ENCODE measurements at places on chromosomes 7 and 10.

DNA sequence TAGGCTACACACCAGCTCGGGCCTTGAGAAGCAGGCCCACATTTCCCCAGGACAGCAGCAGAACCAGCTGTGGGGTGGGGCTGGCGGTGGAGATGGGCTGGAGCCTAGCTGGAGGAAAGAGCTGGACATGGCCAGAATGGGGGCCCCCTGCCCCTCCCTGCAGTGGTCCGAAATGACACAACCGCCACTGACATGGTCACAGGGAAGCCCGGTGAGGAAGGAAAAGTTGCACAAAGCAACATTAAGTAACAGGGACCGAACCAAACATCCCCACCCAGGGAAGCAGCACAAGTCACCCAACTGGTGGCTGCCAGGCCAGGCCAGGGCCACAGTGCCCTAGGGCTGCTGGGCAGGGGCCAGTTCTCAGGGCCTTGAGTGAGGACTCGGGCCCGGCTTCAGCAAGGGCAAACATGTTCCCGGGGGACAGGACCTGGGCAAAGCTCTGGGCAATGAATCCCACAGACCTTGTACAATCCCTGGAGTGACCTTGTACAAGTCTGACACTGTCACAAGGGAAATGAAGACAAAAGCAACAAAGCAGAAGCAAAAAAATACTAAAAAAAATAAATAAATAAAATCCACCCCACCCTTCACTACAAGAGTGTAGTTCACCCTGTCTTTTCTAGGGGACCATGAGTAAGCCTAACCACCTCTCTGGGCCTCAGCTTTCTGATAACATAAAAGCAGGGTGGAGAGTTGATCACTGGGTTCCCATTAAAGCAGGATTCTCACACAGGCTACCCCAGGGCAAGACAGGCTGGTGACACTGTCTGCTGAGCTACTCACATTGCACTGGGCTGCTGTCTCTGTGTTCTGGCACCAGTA, 33.0 kb downstream of the PSAP start:
- no peak for DNase-seq

- DNase-seq, result no peak
Measured at GRCh38 chr10:47018026-47018735, 107.0 kb downstream of the PTPN20 start.

- no peak for DNase-seq
Measured at GRCh38 chr10:21521751-21522533, 3.5 kb downstream of the SKIDA1 start.

DNA sequence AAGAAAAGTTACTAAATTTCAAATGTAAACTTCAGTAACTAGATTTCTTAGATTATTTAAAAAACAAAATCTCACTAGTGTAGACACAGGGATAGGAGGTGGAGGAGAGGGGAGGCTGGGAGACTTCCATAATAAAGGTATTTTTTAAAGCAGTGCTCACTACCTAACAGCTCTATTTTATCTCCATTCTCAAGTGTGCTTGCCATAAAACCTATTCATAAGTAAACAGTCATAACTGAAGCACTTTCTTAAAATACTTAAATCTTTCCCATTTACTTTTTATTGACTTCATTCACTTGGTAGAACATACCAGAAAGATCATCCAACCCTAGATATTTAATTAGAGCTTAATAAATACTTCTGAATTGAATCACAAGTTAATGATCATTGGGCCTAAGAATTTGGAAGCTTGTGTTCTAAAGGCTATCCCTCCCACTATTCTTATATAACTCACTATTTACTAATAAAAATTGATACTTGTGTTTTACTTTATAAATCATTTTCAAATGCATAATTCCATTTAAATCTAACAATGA, 107.4 kb downstream of the SNX13 start:
- no peak for DNase-seq

- DNase-seq, result no peak
Measured at GRCh38 chr7:16278167-16278787, 143.1 kb downstream of the CRPPA start.

GRCh38 chr10:7948371-7949000, 106.0 kb upstream of the GATA3 start:
- DNase-seq, result no peak

GRCh38 chr10:27723436-27723835, 22.2 kb downstream of the MKX start:
- DNase-seq, result no peak

- no peak for DNase-seq
Measured at GRCh38 chr7:42378149-42378548, 141.1 kb upstream of the GLI3 start.

Data from NT2/D1 (cell line).